ENCODE measurements at places on chromosomes 4 and X.

GRCh38 chrX:39532761-39533160 lies 565.0 kb downstream of the BCOR start:
- no peak for DNase-seq

DNA sequence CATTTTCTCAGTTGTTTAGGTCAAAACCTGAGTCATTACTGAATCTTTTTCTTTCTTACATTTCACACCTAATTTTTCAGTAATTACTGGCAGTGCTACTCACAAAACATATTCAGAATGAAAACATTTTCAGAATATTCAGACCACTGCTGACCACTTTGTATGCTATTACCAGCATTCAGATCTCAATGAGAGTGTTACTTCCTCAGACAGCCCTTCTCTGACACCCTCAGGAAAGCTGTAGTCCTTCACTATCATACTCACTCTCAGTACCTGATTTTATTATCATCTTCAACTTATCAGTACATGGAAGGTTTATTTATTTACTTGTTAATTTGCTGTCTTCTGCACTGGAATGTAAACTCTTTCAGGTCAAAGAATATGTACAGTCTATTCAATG lies 12.3 kb upstream of the ALB start:
- DNase-seq, result no peak

- DNase-seq, result no peak
Measured at GRCh38 chrX:119427024-119427794, 28.1 kb downstream of the SLC25A43 start.

- DNase-seq, result no peak
Measured at GRCh38 chr4:100688368-100688767, 170.5 kb upstream of the EMCN start.

DNA sequence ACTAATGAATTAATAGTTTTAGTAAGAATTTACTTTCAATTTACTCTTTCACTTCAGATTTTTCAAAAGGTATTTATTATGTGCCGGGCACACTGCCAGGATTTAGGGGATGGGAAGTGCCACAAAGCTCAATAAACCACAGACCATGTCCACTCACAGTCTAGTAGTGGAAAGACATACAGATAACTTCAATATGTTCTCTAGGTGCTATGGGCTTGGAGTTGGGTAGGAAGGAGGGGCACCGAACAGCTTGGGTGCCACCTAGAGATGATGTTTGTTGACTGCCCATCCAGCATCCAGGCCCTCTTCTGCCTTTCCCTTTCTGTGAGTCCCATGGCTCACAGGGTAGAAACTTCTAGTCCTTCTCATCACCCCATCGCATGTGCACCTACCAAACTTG lies 17.8 kb downstream of the MFAP3L start:
- peak; percentile 54 for DNase-seq

- DNase-seq, result peak; percentile 64
Measured at GRCh38 chr4:155249016-155249566, 40.7 kb downstream of the NPY2R start.

GRCh38 chrX:65837875-65838549 lies 170.6 kb downstream of the MSN start:
- DNase-seq, result no peak

DNA sequence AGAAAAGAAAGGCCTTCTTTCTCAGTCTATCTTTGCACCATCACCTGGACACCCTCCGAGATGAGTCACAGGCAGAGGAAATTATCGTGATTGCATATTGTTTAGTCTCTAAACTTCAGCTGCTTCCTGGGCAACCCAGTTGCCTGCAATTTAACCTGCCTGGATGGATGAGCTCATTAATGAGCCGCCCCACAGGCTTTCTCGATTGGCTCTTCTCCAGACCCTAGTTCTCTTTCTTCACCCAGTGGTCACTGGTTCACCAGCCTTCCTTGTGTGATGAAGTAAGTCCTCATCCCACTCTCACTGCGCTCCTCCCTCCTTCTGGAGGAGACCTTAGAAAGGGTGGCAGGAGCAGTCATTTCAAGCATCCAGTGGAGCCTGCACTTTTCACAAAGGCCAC lies 94.4 kb downstream of the SOWAHB start:
- no peak for DNase-seq

DNA sequence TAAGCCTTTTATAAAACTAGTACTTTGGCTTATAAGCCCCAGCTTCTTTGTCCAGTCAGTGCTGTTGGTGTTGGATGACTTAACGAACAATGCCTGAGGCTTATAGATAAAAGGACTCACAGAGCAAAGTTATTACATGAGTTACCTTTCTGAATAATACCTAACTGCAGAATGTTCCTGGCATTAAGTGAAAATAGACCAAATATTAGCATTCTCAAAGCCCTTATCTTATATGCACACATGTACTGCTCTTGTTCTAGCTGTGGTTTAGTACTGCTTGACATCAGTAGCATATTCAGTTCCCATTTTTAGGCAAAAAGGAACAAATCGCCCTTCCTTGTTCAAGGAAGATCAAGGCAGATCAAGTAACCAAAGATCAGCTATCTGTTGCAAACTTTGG lies 131.6 kb downstream of the ZNF330 start:
- DNase-seq, result no peak

- peak; percentile 66 for DNase-seq
Measured at GRCh38 chrX:77493677-77494553, 46.7 kb downstream of the FGF16 start.

- peak; percentile 95 for DNase-seq
Measured at GRCh38 chr4:3442959-3443749, 1.4 kb downstream of the HGFAC start.

DNA sequence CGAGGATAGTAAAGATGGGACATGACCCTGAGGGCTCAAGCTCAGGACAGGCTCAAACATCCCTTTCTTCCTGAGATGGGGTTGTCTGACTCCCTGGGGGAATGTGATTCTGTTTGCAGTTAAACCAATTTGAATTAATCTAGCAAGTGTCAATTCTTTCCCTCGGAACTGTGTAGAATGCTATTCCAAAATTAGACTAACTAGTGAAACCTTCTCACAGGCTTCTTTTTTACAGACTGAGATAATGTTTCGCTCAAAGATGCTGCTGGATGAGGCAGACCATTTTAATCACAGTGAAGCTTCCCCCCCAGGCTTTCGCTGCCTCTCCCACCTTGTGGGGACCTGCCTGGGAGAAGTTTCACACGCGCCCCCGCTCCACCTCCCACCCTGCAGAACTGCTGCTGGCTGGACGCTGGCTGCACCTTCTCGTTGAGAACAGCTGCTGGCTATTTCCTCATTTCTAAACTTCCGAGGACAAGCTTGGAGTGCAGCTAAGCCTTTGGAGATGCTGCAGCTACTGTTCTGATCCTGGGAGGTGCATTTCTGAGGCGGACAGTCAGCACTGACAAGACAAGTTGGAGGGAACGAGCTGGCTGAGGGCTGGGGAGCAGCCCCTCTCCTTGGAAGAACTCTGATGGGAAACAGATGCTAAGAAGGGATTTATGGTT lies 297.8 kb downstream of the RAPGEF2 start:
- no peak for DNase-seq

DNA sequence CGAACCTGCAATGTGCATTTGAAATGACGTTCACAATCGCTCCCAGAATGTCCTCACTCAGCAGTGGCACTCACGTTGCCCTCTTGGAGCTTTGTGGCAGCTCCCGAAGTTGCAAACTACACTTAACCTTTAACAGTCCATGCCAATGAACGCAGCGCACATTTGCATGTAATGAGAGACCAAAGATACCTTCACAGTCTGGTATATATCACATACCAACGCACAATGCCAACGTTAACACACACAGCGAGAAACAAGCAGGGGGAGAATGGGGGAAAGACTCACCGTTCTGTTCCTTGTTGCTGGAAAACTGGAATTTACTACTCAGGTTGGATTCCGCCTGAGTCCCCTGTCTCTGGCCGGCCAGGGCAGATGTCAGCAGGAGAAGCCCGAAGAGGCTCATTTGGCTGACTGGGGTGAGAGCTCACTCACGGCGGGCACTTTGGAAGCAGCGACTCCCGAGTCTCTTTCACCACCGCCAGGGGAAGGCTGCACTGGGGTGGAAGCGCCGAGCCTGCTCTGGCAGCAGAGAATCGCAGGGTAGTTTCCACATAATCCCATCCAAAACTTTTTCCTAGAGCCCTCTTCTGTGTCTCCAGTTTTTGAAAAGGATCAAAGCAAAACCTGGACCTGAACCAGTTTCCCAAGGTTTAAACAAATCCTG lies 966 bp downstream of the PDGFC start:
- DNase-seq, result peak; percentile 74

DNA sequence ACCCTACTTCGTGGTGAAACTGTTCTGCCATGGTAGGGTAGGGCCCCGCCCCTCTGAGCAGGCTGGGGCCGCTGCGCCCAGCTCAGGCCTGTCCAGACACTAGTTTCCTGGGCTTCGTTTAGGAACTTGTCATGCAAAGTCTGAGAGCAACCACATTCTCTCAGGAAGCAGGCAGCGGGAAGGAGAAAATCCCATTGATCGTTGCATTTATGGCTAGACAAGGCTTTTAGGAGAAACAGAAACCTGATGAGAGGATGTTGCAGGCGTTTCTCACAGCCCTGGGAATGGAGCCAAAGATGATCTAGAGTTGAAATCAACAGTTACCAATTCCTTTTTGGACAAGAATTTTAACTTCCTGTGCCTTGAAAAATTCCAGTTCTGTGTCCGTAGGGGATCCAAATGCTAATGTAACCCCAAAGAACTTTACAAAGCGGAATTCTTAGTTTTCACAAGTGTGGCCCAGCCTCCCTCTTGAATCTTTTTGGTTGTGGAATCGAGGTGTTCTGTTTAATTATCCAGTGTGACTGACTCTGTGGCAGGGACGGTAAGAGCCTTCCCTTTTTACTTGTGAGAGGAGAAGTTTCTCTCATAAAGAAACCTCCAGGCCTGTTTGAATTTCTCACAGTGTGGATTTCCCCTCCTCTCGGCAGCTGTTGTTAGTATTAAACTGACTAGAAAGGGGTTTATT lies 4.5 kb upstream of the CXCL9 start:
- no peak for DNase-seq

DNA sequence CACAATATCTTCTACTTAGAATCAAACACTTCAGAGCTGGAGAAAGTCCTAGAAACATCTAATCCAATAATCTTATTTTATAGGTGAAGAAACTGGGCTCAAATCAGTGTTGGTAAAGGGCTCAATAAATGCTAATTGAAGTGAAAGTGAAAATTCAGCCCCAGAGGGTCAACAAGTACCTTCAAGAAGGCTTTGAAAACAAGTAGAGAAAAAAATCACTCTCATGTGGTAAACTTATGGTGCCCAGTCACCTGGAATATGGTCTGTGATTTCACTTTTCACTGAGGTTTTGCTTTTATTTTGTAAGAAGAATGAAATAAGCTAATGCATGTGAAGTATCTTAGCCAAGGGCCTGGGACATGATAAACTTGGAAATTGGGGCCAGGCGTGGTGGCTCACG lies 29.1 kb upstream of the EIF4E start:
- DNase-seq, result no peak

- no peak for DNase-seq
Measured at GRCh38 chr4:41853973-41854372, 81.3 kb upstream of the TMEM33 start.

DNA sequence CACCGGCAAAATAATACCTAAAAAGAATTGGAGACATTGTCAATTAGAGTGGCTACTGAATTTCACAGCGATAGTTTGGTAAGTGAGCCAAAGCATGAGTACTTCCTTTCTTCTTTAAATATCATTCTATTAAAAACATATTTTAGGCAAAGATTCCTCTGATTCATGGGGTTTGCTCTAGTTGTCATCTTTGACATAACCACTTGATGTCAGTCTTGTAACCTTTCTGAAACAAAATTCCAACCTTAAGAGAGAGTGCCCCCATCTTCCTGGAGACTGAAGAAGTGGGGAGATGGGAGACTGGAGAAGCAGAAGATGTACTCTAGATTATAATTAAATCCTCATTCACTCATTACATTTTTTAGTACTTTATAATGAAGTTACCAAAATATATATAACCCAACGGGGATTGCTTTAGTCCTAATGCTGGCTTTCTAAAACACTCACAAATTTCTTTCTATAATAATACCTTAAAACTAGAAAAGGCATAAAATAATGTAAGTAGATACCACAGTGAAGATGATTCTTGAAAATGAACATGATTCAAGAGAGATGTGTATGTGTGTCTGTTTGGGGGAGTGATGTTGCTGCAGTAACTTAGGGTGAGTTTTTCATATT lies 96.4 kb downstream of the EMCN start:
- DNase-seq, result peak; percentile 29

DNA sequence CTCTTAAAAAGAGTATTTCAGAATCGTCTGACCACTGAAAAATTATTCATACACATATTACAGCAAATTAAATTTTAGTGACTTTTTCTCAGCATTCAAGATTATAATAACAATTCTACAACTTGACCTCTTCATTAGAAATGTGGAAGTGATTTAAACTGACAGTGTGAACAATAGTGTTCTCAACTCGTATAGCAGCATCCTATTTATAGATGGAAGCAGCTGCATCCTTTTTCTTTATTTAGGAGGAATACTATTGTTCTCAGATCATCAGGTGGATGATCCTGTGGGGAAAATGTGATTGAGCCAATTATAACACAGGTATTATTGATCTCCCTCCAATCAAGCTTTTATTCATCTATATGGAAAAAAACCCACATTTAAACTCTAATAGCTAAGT lies 56.7 kb downstream of the RAPGEF2 start:
- no peak for DNase-seq

DNA sequence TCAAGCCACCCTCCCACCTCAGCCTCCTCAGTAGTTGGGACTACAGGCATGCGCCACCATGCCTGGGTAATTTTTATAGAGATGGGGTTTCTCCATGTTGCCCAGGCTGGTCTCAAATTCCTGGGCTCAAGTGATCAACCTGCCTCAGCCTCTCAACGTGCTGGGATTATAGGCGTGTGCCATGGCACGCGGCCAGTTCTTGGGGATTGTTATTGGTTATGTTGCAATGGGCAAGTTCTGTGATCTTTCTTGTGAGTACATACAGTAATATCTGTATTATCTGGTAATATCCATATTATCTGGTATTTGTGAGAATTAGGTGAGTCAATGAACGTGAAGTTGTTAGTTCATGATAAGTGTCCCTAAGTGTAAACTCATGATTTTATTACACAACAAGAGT lies 90.3 kb upstream of the TBL1X start:
- DNase-seq, result no peak

- DNase-seq, result no peak
Measured at GRCh38 chr4:100130964-100131363, 59.3 kb downstream of the DDIT4L start.

- peak; percentile 41 for DNase-seq
Measured at GRCh38 chr4:147683188-147683591, 773 bp downstream of the PRMT9 start.

- no peak for DNase-seq
Measured at GRCh38 chrX:68942840-68943239, 114.0 kb downstream of the EFNB1 start.

Measured in D341Med (cell line).